ENCODE measurements at places on chromosomes 6 and 20.

GRCh38 chr20:46494077-46494476 is 19.3 kb downstream of the ZNF334 start:
- no peak for DNase-seq

GRCh38 chr6:64672651-64673050 is 1034.4 kb downstream of the EYS start:
- DNase-seq: no peak

DNA sequence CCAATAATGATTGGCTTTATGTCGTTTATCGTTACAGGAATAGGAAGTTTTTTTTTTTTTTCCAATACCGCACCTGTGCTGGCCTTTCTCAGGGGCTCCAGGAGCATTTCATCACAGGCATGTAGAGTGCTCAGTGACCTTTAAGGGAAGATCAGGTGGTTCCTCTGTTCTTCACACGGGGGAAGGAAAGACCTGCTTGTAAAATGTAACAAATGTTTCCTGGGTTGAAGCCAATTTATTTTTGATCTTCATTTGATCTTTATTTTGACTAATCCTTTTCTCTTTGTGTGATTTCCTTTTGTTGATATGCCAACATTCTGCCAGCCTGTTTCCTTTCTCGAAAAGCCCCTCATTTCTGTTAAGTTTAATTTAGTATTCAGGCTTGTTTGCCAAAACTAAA is 61.9 kb upstream of the HBS1L start:
- peak; percentile 48 for DNase-seq

GRCh38 chr20:52943185-52943841 is 28.8 kb upstream of the TSHZ2 start:
- DNase-seq: no peak

DNA sequence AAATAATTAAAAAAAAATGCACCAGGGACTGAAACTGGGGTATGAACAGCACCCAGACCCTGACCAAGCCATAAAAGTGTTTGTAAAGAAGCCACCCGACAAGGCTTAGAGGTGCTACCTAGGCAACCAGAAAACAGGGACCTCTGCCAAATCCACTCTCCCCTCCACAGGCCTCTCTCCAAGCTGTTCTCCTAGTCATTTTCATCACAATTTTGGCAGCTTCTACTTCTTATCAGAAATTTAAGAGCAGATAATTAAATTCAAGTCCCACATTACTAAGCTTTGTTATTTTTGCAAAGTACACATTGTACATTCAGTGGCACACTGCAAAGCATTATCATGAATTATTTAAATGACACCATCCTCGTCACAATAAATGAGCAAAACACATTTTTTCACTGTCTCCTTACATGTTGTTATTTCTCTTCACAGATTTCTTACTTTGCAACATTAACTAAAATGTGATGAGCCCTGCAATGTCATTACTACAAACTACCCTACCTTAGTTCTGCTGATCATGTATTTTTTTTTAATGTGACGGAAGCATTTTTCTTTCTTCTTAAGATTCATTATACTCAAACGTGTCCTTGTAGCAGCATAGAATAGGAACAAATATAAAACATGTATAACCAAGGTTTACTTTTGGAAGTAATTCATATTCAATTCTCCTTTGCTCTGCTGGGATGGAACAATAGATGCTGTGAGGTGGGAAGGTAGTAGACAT is 38.1 kb downstream of the ECT2L start:
- no peak for DNase-seq

DNA sequence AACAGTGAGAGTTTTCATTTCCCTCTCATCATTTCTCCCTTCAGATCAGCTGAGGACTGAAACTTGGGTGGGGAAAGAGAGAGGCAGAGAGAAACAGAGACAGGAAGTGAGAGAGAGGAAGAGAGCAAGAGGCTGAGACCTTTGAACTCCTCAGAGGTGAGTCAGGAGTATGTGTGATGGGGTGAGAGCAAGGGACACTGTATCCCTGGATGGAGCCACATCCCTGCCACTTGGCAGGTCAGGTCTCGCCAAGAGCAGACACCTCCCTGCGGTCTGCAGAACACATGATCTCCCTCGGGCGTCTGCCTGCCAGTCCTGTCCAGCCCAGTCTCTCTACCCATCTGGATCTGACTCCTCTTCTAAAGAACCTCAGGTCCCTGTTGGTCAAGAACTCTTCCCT is 62.7 kb upstream of the SYNDIG1 start:
- peak; percentile 8 for DNase-seq

DNA sequence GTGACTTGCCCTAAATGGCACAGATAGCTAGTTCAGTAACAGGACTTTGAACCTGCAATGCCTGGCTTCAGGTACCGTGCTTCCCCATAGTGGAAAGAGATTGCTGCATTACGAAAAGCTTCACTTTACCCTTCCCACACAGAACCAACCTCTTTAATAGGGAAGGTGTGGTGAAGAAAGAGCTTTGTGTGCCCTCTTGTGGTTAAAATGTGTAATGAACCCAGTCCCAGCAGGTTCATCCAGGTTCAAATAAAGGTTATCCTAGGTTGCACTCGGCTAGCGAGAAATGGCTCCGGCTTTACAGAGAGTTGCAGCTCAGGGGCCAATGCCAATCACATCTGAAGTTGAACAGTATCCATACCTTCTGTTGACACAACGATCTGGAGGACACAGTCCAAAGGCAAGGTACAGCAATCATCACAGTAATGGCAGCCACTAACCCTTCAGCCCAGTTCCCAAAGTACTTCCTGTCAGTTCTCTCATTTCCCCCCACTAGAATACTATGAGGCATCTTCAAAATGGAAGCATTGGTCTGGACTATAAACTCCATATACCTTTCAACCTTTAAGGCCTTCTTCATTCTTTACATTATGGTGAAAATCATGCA is 3.0 kb downstream of the DEFB115 start:
- peak; percentile 10 for DNase-seq

DNA sequence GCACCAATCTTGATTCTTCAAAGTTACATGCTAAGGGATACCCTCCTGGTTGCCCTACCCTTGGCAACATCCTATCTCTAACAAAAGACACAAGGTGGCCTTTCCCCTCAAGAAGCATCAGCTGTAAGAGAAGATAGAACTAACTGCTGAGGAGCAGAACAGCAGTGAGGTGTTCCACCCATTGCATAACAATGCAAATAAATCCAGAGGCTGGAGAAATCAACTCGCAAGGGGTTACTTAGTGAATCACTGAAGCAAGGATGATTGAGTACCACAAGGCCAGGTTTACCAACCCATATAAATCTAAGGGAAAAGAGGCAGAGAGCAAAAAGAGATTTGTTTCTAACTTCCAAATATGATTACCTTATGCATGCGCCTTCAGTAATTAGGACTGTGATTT is 36.7 kb downstream of the F13A1 start:
- DNase-seq: no peak

GRCh38 chr20:20837574-20838021 is 125.2 kb upstream of the RALGAPA2 start:
- DNase-seq: peak; percentile 44

DNA sequence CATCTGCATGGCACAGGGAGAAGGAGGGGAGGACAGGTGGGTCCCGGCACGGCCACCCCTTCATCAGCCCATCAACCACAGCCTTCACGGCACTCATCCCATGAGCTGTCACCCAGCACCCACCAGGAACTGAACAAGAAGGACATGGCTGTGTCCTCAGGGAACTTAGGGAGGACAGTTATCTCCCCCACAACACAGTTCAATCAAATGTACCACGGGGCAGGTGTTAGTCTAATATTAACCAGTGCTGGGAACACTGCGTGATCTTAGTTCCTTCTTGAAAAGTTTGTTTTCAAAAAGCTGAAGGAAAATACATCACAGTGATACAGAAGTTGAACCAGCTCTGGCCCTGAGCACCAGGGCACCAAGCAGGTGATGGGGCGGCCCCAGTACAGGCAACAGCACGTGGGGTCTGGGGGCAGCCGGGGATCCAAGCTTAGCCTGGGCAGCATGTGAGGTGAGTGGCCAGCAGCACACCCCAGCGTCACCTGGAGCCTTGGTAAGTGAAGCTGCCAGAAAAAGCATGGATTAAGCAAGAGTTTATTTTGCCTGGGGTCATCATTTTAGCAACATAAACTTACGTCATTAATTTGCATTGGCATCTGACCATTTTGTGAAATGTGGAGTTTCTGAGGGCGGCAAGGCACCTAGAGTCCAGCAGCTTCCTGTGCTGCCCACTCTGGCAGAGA is 35.5 kb upstream of the AFDN start:
- DNase-seq: no peak

DNA sequence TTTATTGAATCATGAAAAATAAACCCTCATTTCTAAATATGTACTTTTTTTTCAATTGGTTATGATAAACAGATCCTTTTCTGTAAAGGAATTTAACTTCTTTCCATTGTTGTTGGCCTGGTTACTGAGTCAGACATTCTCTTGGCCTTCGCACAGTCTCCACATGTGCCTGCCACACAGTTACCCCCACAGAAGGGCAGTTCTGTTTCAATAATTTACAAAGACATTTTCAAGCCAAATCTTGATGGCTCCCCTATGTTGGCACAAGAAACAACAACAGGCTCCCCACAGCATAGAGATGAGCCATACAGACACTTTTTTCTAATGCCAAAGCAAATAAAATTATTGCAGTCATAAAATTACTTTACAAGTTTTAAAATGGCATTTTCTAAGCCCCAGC is 55.6 kb upstream of the BEND6 start:
- DNase-seq: no peak

GRCh38 chr20:25739615-25740320 is 43.1 kb upstream of the ZNF337 start:
- DNase-seq: peak; percentile 28

DNA sequence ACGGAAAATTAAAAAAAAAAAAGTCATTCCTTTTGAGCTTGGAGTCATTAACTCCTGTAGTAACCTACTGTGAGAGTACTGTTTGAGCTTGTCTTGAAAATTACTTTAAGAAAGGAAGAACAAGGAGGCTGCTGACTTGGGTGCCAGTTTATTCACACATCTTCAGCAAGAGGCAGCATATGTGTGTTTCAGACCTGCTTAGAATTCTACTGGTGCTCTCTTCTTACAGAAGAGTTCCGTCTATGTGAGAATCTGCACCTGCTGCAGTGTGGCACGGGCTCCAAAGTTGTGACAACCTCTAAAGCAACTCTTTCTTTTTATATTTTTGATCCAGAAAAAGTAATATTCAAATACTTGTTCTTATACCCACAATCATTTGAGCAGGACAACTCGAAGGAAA is 117.4 kb upstream of the SOX4 start:
- no peak for DNase-seq

DNA sequence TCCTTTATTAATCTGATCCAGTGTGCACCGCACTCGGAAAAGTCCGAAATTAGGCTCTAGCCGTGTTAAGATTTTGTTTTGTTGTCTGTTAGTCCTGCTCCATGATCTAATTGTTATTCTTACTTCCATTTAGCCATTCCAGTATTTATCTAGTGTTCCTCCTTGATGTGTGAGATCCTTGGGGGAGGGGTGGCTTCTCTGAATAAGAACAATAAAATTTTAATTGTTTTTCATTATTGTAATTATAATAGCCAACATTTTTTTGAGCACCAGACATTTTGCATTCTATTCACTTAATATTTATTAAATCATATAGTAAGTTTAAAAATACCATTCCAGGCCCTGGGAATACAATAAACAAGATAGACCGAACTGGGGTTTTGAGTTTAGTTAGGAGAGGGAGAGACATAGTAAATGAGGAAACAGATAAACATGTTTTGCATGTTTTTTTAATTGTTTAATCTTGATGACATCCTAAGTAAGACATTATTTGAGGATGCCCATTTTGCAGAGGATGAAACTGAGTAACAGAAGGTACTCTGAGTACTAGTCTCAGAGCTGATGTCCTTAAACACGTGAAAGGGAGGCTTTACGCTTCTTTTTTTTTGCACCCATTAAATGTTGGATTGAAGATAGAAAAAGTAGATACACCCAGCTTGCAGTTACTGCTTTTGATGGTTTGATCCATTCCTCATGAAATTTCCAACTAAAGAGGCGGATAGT is 1.2 kb downstream of the CBFA2T2 start:
- DNase-seq: no peak

- DNase-seq: no peak
Observed at GRCh38 chr20:22770241-22770800, 185.9 kb upstream of the FOXA2 start.

- DNase-seq: no peak
Observed at GRCh38 chr6:160142115-160142715, 20.6 kb downstream of the SLC22A1 start.

DNA sequence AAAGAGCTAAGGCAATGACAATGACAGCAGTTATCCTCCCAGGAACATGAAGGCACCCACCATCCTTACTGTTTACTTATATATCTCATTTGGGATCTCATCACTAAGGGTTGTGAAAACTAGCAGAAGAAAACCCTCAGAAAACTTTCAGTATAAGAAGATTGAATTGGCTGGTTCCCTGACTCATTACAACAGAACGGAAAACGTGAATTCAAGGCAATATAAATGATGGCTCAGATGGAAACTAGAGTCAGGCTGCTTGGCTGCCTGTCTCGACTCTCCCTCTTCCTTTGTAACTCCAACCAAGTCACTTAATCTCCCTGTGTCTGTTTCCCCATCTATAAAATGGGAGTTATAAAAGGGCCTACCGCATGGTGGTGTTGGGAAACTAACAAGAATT is 387.1 kb upstream of the JARID2 start:
- DNase-seq: peak; percentile 75

- DNase-seq: no peak
Observed at GRCh38 chr6:91705646-91706045, 1118.8 kb upstream of the MAP3K7 start.

GRCh38 chr20:54366669-54367344 is 108.6 kb upstream of the DOK5 start:
- no peak for DNase-seq

- no peak for DNase-seq
Observed at GRCh38 chr20:62202083-62202395, 18.0 kb downstream of the HRH3 start.

- DNase-seq: no peak
Observed at GRCh38 chr6:163955096-163955495, 540.6 kb downstream of the QKI start.

- no peak for DNase-seq
Observed at GRCh38 chr6:54019860-54020259, 91.4 kb upstream of the MLIP start.

GRCh38 chr6:127716465-127716864 is 139.5 kb downstream of the C6orf58 start:
- DNase-seq: no peak

DNA sequence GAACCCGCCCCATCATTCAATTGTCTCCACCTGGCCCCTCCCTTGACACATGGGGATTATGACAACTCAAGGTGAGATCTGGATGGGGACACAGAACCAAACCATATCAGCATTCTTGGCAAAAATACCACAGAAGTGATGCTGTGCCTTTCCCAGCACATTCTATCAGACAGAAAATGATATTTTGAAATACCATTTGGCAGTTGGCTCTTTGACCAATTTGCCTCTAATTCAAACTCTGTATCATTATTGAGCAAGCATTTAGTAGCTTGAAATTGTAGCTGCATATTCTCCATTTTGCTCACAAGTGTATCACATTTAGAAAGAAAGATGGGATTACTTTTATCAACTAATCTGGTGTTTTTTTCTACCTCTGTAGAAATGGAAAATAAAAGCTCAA is 64.0 kb downstream of the PLCB1 start:
- DNase-seq: no peak

All from activated CD4-positive, alpha-beta T cell treated with anti-CD3 and anti-CD28 coated beads, Interleukin-2, amount 50 U/mL, for 16 hours (primary cell).